ENCODE measurements at places on chromosomes 5 and 9. TPM values are rescaled to one million over a fixed set of nuclear protein-coding genes. Genes with fewer than 3 reads are reported as not detected.

FAM151B gene
- total RNA-seq: 0.35 TPM

BNC2 gene
- total RNA-seq: 0.74 TPM

IRX4 gene
- total RNA-seq: 23.0 TPM

PLPP7 gene
- not detected for total RNA-seq

CCDC69 gene
- 2.8 TPM for total RNA-seq

SLC34A1 gene
- not detected for total RNA-seq

All from airway epithelial cell (primary cell).